ENCODE measurements at places on chromosomes 1 and 21.
A peak's percentile ranks its signal among the peaks of the same experiment; 100 is the strongest.

DNA sequence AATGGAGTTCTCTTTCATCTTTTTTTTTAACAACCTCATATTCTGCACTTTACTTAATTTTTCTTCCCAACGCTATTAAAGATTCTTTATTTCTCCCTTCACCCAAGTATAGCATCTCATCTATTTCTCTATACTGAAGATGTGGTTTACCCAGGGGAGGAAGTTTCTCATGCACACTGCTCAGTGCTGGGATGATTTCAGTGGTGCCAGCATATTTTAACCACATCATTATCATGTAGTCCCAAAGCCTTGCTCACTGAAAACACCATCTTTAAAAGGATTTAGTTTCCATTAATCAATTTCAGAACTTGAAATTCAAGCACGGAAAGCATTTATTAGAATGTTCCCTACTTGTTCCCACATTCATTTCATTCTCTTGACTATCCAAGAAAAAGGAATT, 725.7 kb downstream of the USP25 start:
- no peak for DNase-seq

DNA sequence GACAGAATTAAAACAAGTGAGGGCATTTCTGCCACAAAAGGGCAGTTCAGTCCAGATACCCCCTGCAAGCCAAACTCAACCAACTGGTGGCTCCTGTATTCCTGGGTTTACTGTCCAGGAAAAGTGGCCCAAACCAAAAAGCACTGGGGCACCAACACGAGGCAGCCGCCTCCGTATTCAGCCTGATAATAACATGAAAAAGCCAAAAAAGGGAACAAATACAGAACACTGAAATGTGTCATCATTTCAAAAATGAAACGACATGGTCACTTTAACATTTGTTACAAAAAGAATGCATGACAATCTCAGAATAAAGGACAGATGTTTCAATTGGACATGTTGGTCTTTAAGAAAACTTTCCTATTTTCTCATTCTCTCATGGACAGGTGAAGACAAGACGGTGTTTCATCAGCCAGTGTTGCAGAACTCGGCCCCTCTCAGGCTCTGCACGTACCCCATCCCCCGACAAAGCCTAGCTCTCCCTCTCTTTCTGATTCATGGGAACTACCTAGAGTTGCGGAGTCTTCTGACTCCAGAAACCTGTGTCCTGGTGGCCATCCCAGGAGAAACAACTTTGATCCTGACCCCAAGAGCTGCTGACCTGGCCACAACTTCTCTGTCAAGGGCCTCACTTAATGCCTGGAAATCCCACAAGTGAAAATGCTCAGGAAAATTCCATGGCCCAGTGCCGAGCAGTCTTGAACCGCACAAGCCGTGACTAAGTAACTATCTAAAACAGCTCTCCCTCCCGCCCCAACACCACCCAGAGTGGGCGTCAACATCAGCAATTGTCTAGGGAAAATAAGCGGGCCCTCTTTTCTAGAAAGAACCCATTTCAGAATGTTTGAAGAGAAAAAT, 27.1 kb downstream of the ZBTB17 start:
- DNase-seq = no peak

GRCh38 chr1:39575191-39576015, 1.2 kb downstream of the PABPC4 start:
- peak; percentile 56 for DNase-seq

GRCh38 chr1:246306415-246307037, 200.6 kb downstream of the SMYD3 start:
- DNase-seq = no peak

DNA sequence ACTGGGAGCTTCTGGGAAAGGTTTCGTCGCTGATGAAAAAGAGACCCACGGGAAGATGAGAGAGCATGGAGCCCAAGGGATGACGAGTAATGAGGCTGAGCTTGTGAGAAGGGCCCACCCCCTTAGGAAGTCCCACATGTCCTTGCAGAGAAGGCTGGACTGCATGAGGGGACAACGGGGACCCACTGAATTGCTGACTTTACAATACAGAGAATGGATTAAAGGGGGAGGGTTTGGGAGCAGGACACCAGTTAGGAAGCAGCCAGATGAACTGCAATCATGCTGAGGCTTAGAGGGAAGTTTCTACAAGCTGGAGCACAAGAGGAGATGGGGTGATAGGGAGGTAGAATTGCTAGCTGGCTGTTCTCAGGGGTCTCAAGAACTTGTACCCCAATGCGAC, 5.5 kb upstream of the TMEM51 start:
- no peak for DNase-seq

- DNase-seq = no peak
These were observed 125.4 kb upstream of the DAB1 start for GRCh38 chr1:57549300-57549699.

DNA sequence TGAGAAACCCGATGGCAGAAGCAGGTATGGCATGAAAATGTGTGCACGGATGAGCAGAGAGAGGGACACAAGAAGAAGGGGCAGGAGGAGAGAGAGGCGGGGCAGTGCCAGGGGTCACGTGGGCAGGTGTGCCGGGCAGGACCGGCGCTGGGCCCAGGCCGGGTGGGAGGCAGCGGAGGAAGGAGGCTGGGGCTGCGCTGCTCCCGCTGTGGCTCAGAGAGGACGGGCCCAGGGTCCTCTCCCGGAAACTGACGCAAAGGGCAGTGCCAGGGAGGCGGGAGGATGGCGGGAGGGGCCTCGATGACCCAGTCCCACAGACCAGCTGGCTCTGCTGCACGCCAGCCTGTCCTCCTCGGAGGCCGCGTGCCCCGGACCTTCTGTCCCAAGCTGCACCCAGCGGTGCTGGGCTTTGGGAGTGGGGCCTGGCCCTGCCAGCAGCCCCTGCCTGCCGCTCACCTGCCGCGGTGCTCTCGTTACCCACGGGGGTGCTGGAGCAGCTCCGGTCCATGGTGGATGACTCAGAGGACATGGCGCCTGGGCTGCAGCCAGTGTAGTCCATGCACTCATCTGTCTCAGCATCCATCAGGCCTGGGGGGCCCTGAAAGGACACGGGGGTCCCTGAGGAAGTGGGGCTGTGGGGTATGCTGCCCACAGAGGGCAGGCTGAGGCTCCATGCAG, 153.9 kb downstream of the CASZ1 start:
- no peak for DNase-seq

GRCh38 chr1:247301176-247301540, 30.5 kb downstream of the ZNF496 start:
- DNase-seq = no peak

- no peak for DNase-seq
These were observed 48.9 kb upstream of the SAMSN1 start for GRCh38 chr21:14594967-14595366.

GRCh38 chr1:47575855-47576757, 138.3 kb downstream of the FOXD2 start:
- no peak for DNase-seq

- no peak for DNase-seq
These were observed 72.4 kb upstream of the KCND3 start for GRCh38 chr1:112061901-112062320.

DNA sequence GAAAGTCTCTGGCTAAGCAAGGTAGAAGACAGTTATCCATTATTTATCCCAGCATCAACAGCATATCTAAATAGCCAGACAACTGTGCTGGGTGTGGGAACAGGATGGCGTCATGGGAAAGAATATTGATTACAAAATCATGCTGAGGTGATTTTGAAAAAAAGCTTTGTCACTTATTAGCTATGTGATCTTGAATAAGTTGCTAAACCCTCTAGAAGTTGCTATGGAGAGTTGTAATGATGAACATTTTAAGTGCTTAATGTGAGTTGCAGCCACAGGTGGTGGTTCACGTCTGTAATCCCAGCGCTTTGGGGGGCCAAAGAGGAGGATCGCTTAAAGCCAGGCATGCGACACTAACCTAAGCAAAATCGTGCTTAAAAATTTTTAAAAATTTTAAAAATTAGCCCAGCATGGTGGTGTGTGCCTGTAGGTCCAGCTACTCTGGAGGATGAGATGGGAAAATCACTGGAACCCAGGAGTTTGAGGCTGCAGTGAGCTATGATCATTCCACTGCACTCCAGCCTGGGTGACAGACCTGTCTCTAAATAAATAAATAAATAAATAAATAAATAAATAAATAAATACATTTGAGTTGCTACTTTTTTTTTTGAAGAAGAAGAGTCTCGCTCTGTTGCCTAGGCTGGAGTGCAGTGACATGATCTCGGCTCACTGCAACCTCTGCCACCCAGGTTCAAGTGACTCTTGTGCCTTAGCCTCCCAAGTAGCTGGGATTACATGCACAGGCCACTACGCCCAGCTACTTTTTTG, 33.6 kb downstream of the WNT2B start:
- no peak for DNase-seq

- no peak for DNase-seq
These were observed 12.2 kb downstream of the KCNJ15 start for GRCh38 chr21:38268864-38269575.

DNA sequence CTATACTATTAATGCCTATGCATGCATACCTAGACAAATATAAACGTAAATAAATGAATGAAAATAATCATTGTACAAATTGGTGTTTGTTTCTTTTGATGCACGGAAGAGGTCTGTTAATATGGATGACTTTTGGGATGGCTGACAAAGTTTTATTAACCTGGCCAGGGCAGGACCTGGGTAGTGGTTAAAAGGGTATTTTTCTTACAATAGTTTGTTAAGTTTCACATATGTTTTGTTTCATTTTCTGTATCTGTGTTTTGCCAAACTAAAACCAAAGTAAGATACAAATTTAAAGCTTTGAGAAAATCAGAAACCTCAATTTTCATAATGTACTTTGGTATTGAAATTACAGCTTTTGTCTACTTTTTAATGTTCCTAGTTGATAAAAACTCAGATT, 222.7 kb upstream of the OLFM3 start:
- no peak for DNase-seq

GRCh38 chr1:66246351-66247269, 287.3 kb upstream of the SGIP1 start:
- DNase-seq = peak; percentile 19

DNA sequence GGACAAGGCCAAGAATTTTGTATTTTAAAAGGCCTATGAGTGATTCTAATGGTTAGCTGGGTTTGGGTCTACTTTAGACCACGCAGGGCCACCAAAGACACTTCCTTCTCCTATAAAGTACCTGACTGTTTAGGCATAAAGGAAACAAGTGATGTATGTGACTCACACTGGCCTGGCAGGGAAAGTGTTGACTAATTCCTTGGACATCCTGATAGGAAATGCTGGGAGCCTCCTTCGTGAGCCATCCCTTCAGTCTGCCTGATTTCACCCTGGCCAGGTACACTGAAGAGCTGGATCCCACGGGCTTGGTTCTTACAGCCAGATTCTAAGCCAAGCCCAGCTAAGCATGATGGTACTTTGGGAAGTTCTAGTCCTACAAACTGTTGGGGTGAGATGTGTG, 100.5 kb upstream of the HMGB4 start:
- DNase-seq = no peak

DNA sequence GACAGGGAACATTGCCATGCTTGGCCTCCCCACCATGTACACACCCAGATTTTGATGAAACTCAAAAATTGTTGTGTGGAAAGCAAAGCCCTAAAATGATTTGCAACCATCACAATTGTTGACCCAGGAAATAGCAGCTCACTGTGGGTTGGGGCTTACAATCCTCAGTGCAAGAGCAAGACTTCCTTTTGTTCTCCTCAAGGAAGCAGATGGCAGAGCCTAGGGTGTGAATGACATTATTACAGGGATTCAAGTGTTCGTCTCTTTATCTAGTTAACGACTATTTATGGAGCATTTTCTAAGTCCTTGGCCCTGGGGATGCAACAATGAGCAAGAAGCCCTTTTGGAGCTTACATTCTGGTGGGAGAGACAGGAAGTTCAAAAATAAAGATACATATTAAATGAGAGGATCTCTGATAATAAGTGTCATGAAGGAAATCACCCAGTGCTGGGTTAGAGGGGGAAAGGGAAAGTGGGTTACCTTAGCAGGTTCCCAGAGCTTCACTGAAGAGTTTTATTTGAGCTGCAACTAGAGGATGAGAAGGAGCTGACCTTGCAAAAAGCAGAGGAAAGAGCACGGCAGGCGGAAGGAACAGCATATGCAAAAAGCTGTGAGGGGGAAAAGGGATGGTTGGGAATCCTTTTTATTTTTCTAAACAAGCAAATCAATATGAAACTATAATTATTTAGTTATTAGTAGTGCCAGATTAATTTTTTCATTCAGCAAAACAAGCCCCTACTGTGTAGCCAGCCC, 38.5 kb upstream of the ID3 start:
- DNase-seq = no peak

GRCh38 chr1:87451229-87451920, 122.7 kb downstream of the LMO4 start:
- no peak for DNase-seq

- DNase-seq = no peak
These were observed at the start of gene FCRL1 for GRCh38 chr1:157819896-157820295. TSS of gene FCRL1 (minus strand) at chr1:157820120. CDS start at chr1:157820037, 83 bp downstream.

DNA sequence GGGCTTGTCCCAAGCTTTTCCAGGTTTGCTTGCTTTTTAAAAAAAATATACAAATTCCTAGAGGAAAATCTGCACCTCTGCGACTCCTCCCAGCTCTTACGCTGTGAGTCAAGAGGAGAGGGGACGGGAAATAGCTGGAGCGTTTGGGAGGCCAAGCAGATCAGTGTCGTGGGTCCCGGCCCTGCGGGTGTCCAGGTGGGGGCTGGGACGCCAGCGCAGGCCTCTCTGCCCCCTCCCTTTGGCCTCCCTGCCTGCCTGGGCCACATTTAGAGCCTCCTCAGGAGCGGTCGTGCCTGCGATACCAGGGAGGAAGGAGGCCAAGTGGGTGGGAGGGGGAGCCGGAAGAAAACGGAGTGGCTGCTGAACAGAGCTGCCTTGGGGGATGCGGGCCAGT, 9.0 kb downstream of the WNT4 start:
- DNase-seq = no peak

GRCh38 chr1:32791881-32792280, 25.3 kb downstream of the YARS1 start:
- DNase-seq = no peak

GRCh38 chr1:90114521-90115141, 119.7 kb downstream of the ZNF326 start:
- DNase-seq = peak; percentile 23

- no peak for DNase-seq
These were observed 42.9 kb downstream of the ABCG1 start for GRCh38 chr21:42261829-42262200.

- no peak for DNase-seq
These were observed 99.0 kb upstream of the KAZN start for GRCh38 chr1:14499312-14500040.

- no peak for DNase-seq
These were observed 62.5 kb downstream of the ADAMTS1 start for GRCh38 chr21:26782747-26783146.

GRCh38 chr1:242800521-242800920, 276.0 kb upstream of the PLD5 start:
- DNase-seq = no peak
